ENCODE measurements at places on chromosomes 1 and 21.

- no peak for DNase-seq
These were observed 112.9 kb downstream of the CDC7 start for GRCh38 chr1:91613595-91613994.

- DNase-seq: no peak
These were observed 13.2 kb downstream of the KRTAP26-1 start for GRCh38 chr21:30306884-30307283.

DNA sequence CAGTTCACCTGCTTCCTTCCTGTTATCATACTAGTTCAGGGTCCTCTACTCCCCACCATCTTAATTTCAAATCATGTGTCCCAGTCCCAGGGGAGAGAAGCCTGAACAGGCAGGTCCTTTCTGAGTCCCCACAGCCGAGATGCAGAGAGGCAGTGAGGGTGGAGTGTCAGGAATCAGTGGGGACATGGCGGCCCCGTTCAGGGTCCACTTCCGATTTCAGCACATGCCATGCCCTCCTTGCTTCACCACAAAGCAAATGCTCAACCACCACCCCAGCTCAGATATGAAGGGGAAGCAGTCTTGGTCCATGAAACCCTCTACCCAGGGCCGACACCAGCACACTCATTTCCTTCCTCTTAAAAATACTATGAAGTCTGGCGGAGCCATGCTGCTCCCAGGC lies 5.2 kb upstream of the SEMA4A start:
- DNase-seq: no peak

DNA sequence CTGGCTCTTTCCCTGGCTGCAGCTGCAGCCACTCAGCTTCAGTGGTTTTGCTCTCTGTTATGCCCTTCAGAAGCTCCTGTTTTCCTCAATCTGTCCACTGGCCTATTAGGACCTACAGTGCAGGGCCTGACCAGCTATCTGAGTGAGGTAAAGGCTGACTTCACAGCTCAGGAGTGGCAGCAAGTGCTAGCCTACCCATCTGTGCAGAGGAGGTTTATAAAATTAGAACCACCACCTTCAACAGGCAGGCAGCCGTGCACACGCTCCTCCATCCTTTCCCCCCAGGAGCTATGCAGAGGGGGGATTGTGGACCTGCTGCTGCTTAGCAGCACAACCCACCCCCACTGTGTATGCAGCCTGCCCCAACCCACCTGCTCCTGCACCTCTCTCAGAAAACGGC lies 8.3 kb downstream of the ADAR start:
- no peak for DNase-seq

GRCh38 chr1:36511804-36512798 lies 29.4 kb upstream of the CSF3R start:
- no peak for DNase-seq

- DNase-seq: no peak
These were observed 930 bp downstream of the DHCR24 start for GRCh38 chr1:54885807-54886723.

GRCh38 chr1:89364954-89365550 lies 1.2 kb downstream of the GBP6 start:
- DNase-seq: no peak
